GM23338 (cell line): ENCODE measurements at places on chromosomes 3 and 15. TPM values are rescaled to one million over a fixed set of nuclear protein-coding genes. Genes with fewer than 3 reads are reported as not detected.
A peak's percentile ranks its signal among the peaks of the same experiment; 100 is the strongest.

GRCh38 chr15:52010633-52011595 is 8.1 kb upstream of the MAPK6 start:
- no peak for DNase-seq

DNA sequence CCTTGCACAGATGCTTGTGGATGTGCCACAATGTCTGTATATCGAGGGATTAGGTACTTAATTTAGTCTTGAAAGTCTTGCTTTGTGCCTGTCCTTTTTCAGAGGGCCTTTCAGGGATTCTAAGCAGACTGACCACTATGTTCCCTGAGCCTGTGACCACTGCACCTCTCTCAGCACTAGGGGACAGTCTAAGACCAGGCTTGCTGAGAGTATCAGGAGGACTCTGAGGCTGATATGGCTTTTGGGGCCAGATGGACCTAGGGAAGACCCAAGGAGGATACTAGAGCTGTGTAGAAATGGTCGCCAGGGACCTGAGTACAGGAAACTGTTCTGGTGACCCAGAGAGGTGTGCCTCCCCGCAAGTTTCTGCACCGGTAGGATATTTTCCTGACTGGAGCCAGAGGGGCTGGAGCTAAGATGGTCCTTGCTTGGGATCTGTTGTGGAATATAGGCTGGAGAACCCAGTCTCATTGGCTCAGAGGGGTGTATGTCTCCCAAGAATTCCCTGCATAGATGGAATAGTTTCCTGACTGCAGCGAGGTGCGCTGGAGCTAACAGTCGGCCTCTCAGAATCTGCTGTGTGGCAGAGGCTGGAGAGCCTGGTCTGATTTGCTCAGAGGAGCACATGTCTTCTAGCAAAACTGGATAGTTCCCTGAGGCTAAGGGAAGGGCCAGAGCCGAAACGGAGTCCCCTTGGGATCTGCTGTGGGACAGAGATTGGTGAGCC is 213.2 kb upstream of the DCBLD2 start:
- DNase-seq: peak; percentile 78

DNA sequence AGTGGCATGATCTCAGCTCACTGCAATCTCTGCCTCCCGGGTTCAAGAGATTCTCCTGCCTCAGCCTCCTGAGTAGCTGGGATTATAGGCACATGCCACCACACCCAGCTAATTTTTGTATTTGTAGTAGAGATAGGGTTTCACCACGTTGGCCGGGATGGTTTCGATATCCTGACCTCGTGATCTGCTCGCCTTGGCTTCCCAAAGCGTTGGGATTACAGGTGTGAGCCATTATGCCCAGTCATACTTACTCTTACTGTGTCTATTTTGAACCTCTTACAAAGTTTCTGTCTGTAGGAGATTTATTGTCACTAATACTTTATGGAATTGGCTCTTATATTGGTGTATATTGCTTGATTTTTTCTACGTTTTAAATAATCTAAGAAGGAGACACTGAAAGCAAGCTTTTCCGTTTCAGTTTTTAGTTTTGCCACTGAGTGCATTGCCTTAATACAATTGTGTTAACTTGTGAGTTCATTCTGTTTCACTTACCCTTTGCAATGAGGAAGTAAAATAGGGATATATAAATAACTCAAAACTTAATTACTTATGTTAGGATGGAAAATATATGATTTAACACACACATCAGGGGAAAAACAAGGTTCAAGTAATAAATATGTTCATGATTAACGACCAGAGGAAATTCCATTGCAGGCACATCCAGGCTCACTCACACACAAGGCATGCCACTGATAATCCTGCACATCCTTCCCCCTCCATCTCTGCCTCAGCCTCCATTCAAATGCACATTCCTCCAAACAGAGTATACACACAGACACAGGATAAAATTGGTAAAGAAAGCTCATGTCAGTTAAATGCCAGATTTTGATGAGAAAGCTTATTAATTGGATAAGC is 279.3 kb upstream of the RASGRP1 start:
- no peak for DNase-seq

- no peak for DNase-seq
Observed at GRCh38 chr3:59127071-59127470, 77.2 kb upstream of the CFAP20DC start.

GRCh38 chr3:170636400-170636973 is 50.6 kb upstream of the SLC7A14 start:
- no peak for DNase-seq

DNA sequence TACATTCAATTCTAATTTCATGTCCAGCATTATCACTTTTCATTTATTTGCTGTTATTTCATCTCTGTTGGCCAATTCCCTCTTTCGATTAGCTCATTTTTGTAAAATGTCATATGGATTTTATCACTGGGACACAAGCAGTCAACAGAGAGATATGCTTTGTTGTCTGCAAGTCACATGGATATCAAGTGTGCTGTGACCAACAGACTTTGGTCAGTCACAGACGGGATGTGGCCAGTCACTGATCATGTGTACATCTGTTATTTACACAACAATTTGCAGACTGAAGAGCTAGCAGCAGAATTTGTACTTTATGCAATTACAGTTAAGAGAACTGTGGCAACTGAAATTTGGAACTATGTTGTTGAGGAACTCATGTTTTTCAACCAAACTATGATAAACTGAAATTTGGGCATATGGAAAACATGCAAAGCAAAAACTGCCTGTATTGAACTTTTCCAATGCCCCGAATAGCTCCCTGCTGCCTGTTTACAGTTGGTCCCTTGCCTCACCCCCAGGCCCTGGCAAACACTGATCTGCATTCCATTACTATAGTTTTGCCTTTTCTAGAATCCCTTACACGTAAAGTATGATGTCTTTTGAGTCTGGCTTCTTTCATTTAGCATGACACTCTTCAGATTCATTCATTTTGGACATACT is 104.4 kb downstream of the RPL22L1 start:
- no peak for DNase-seq

DNA sequence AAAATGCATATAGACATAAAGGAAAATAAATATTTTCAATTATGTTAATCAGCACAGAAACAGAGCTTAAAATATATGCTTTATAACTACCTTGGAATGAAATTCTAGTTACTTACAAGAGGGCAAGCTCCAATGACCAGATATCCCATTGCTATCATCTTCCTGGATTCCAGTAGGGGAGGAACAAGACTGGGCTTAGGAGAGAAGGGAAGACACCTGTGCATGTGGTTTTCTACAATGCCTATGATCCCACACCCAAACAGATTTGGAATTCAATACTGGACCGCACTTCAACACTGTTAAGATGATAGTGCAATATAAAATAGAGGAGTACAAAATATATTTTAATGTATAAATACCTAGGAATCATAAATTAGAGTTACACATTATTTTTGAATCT is 79.6 kb downstream of the ARPP21 start:
- no peak for DNase-seq

The FAM174B gene
- total RNA-seq: 15.0 and 25.1 TPM in 2 replicates

The RTP3 gene
- total RNA-seq: 0.97 TPM in 1 of 2 replicates, not detected in the other

The CD200R1 gene
- total RNA-seq: 0.12 and 0.28 TPM in 2 replicates
